LNCaP clone FGC (cell line): ENCODE measurements at places on chromosomes 7 and 10.
A peak's percentile ranks its signal among the peaks of the same experiment; 100 is the strongest.

- no peak for DNase-seq
Observed at GRCh38 chr10:10010397-10010796, 1007.3 kb upstream of the CELF2 start.

DNA sequence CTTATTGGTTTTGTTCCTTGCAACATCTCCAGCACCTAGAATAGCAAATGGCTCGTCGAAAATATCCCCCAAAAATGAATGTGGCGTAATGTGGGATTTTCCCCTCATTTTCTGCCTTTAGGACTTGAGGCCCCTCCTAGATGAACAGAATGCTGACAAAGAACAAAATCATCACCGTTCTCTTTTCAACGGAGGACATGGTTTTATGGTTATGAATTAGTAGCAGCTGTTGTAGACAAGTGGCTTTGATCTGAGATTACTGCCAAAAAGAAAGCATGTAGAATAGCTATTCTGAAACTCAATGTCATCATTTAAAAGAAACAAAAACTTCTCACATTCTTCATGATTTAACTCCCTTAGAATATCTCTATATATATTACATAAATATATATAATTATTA, 17.2 kb upstream of the CALN1 start:
- DNase-seq: no peak

- DNase-seq: no peak
Observed at GRCh38 chr7:34208878-34209621, 303.7 kb downstream of the BMPER start.

DNA sequence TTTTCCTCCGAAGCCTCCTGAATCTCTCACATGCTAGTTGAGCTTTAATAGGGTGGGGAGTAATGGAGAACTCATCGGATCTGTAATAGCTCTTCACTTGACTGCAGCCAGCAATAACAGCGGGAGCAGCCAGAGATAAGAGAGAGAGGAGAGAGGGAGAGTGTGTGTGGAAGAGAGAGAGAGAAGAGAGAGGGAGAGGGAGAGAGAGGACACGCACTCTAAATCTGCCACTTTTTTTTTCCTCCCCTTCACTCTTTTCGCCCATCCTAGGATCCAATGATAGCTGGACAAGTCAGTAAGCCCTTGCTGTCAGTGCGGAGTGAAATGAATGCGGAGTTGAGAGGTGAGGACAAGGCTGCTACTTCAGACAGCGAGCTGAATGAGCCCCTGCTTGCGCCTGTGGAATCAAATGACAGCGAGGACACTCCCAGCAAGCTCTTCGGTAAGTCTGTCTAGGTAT, 107.9 kb downstream of the POU6F2 start:
- DNase-seq: no peak

DNA sequence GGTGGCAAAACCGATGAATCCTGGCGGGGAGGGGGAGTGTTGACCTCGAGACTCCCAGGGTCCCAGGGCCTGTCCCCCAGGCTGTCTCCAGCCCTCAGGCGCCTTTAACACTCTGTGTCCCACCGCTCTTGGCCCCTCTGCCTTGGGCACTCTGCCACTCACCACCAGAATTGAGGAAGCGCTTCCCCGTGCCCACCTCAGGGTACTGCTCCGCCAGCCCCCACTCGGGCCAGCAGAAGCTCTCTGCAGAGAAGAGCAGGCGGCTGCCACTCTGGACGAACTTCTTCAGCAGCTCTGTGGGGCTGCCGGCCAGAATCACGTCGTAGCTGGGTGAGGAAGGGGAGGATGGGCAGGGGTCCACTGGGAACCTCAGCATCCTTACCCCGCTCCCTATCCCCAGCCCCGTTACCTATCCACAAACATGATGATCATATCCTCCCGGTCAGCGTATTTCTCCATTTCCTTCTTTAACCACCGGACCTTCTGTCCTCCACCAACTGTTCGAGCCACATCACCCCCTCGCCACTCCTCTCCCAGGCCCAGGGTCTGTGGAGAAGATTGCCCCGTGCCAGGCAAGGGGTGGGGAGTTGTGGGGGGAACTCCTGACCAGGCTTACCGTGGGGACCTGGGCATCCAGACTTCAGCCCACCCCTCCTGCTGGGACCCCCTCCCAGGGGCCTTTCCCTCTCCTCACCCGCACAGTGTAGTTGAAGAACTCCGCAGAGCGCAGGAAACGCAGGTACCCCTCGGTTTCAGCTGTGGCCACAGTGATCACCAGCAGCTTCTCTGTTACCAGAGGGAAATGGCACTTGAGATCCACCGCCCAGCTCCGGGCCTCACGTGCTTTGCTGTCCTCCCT, 1.2 kb downstream of the PLOD3 start:
- no peak for DNase-seq

DNA sequence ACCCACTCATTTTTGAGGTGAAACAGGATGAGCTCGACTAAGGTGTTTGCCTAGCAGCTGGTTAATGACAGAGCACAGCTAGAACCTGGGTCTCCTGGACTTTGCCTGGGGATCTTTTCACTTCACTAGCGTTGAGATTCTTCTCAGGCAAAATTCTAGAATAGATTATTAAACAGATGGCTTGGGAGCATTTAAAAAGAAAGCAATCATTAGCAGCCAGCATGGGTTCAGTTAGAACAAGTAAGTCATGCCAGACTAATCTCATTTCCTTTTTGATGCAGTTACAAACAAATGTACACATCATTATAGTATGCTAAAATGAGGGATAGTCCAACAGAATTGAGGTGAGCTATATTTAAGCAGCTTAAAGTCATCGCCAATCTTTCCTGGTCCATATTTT, 291.3 kb upstream of the MYO3A start:
- DNase-seq: no peak

GRCh38 chr10:122232769-122233168, 38.3 kb upstream of the BTBD16 start:
- no peak for DNase-seq

- no peak for DNase-seq
Observed at GRCh38 chr10:7507887-7508726, 97.3 kb upstream of the SFMBT2 start.

- no peak for DNase-seq
Observed at GRCh38 chr10:69644658-69645295, 14.7 kb downstream of the FAM241B start.

GRCh38 chr7:1942243-1942940, 272.3 kb downstream of the ELFN1 start:
- no peak for DNase-seq

DNA sequence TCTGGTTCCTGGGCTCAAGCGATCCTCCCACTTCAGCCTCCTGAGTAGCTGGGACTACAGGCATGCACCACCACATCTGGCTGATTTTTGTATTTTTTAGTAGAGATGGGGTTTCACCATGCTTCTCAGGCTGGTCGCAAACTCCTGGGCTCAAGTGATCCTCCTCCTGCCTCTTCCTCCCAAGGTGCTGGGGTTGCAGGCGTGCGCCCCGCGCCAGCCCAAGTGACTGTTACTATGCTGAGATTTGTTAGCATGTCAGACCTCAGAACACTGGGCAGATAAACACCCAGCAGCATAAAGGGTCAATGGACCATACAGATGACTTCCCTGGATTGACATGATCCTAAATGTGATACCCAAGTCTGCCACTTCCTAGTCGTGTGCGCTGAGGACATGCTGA, 59.9 kb upstream of the NMT2 start:
- DNase-seq: no peak

DNA sequence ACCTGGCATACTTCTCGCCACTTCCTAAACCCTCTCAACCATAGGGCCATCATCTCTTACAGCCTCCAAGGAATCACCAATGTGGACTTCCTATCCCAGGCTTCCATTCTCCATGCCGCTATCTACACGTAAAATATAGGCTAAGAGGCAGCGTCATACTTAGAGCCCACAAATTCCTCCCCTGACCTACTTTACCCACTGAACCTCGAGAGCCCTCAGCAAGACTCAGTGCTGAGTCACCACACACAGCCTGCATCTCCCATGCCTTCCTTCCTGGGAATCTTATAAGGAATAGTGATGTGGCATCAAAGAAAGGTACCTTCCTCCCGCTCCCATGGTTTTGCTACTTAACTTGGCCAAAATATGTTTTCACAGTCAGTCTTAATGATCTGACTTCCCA, 435.6 kb upstream of the NFE2L3 start:
- DNase-seq: no peak

DNA sequence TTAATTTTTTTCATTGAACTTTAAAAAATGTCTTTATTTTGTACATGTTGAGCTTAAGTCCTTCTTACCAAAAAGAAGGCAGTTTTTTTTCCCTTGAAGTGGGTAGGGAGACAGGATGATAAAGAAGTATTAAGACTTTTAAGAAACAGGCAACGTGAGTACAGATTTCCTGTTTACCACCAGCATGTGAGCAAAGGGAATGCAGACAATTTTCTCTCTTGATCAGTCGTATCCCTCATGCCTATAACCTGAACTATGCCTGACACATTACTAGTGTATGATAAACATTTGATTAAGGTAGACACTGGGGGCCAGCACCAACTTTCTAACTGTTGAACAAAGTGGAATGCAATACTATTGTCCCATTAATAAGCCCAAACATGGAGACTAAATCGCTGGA, 8.8 kb upstream of the OR2A2 start:
- DNase-seq: no peak

DNA sequence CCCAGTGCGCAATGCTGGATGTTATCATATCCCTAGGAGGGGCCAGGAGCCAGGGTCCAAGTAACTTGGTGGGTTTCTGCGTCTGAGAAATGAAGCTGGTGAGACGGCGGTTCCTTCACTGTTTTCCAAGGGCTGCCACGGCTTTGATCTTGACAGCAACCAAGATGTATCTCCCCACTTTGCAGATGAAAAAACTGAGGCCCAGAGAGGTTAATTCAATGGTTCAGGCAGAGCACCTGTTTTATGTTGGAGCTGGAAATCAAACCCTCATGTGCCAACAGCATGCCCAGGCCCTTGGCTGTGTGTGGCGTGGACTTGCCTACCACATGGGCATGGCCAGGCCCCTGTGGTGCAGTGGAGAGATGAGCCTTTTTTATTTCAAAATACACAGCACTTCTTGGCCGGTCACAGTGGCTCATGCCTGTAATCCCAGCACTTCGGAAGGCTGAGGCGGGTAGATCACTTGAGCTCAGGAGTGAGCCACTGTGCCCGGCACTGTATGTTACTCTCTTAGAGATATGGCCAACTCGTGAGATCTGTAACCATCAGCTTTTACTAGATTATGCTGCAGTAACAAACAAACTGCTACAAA, 225.2 kb upstream of the SH2B2 start:
- no peak for DNase-seq

GRCh38 chr10:130009228-130009627, 45.2 kb upstream of the EBF3 start:
- no peak for DNase-seq

DNA sequence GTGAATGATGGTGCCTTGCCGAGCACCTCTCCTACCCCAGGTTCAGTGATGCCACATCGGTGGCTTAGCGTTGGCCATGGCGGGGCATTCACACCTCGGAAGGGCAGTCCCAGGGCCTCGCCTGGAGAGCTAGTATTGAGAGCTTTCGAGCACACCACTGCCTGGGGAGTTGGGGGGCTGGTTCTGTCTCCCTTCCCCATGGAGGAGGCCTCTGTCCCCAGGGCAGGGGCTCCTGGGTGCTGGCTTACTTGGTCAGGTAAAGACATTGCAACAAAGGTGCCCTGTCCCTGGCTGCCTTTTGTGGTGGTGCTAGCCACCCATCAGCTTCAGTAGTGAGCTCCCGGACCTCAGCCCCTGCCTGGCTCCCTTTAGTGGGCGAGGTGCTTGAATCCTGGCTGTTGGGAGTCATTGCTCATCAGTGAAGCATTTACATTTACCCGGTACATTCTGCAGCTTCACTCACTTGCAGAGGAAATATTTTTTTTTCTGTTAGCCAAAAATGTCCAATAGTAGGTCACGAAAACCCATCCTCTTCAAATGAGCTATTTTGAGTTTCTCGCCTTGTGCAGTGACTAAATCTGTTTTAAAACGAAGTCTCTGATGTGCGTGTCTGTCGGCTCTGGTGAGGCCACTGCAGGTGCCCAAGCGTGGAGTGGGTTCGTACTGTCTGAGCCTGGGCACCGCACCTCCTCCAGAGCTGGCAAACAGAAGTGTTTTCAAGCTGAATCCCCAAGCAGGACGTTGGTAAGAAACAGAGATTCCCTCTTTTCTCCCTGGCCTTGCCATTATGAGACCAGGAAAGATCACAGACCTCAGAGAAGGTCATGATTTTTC, 95.5 kb downstream of the INPP5A start:
- DNase-seq: no peak

DNA sequence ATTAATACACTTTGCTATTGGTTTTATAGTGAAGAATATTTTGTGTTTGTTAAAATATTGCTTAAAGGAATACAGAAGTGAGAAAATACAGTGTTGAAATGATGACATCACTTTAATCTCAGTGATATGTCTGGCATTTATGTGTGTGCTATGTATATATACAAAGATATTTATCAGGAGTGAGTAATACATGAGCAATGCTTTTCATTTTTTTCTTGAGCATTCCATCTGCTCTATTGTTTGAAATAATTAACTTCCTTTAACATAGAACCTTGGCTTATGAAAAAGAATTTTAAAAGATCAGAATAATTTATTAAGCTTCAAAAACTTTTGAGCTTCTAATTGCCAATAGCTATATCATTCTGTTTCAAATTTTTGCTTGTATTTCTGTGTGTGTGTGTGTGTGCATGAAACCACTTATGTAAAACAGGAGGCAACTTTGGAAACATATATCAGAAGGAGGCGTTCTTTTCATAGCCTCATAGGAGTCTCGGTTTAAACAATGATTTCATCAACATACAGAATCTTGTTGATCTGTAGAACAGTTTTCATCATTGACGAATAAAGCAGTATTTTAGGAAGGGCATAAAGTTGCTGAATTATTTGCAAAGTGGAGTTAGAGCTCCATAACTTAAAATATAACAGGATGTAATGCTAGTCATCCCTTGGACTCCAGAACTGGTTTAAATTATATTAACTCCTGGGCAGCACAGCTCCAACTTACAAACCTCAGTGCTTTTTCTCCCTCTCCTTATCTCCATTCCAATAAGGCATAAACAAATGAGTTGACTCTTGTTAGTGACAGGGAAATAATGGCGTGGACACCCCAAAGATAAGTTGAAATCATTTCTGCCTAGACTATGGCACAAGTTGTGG, 228.4 kb upstream of the DGKB start:
- DNase-seq: no peak

GRCh38 chr7:105675934-105676371, 94.7 kb upstream of the EFCAB10 start:
- DNase-seq: no peak

- no peak for DNase-seq
Observed at GRCh38 chr10:114021154-114021553, 22.5 kb upstream of the ADRB1 start.

GRCh38 chr10:52900593-52900992, 128.0 kb upstream of the MBL2 start:
- DNase-seq: no peak

- peak; percentile 32 for DNase-seq
Observed at GRCh38 chr10:70887804-70888800, at the start of gene PCBD1. TSS of gene PCBD1 (minus strand) at chr10:70888565. CDS start at chr10:70888533, 32 bp downstream.
